Foreskin keratinocyte (primary cell): ENCODE measurements at places on chromosomes 12 and 14. TPM values are rescaled to one million over a fixed set of nuclear protein-coding genes. Genes with fewer than 3 reads are reported as not detected.

Gene FGF6
- not detected in 2 replicates for total RNA-seq

Gene RIMBP2
- total RNA-seq, result 0.03 and 0.04 TPM in 2 replicates

Gene PSME1
- total RNA-seq, result 199 and 201 TPM in 2 replicates

Gene MBD6
- 11.8 and 12.2 TPM in 2 replicates for total RNA-seq

Gene KITLG
- total RNA-seq, result 9.0 and 16.7 TPM in 2 replicates

Gene SLC6A13
- total RNA-seq, result not detected in 2 replicates

Gene GDF3
- total RNA-seq, result not detected in 2 replicates
